ENCODE measurements at places on chromosomes 5 and 9.
A peak's percentile ranks its signal among the peaks of the same experiment; 100 is the strongest.

- no peak for DNase-seq
Measured at GRCh38 chr5:53059281-53059680, 50.3 kb downstream of the MOCS2 start.

DNA sequence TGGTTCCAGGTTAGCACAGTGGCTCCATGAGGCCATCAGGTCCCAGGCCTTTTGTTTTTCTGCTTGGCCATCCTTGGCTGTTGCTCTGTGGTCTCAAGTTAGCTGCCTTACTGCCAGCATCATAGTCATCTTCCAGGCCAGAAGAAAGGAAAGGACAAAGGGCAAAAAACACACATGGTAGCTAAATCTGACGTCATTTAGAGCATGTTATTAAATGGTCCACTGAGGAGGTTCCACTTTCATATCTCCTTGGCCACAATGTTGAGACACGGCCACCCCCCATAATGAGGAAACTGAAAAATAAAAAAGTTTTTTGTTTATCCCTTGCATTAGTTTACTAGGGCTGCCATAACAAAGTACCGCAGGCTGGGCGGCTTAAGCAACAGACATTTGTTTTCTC is 106.4 kb upstream of the NIPBL start:
- DNase-seq = no peak

GRCh38 chr9:105921057-105921726 is 226.9 kb downstream of the TMEM38B start:
- DNase-seq = no peak

GRCh38 chr5:96338624-96339415 is 94.2 kb downstream of the PCSK1 start:
- DNase-seq = no peak

- no peak for DNase-seq
Measured at GRCh38 chr9:14327036-14327435, 13.1 kb upstream of the NFIB start.

DNA sequence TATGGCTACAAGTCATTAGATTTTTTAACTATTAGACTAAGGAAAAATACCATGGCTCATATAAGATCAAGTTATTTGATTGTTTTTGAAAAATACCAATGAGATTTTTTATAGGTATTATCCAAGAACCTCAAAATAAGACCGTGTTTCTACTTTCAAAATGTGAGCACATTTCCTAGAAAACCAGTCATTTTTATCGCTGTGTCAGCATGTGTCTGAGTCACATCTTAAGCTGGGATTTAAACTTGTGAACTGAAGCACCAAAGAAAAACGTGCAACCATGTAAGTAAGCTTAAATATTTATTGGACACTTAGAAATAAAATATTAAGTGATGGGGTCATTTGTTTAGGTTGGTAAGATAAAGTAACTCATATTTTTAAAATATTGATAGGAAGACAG is 1676.0 kb upstream of the NUDT12 start:
- no peak for DNase-seq

DNA sequence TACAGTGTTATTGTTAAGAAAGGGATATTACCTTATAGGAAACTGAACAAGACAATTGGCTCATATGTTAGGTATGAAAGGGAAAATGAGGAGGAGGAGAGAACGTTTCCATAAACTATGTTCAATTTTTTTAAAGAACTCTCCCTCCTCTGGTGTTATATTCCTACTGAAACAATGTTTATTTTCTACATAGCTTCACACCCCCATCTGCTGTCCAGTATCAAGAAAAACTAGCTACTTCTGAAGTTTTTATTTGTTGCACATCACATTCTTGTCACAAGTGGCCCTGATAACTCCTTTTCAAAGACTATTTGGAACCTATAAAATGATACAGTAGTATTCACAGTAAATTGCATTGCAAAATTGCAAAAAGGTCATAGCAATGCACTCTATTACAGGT is 223.4 kb upstream of the FAM174A start:
- no peak for DNase-seq

- no peak for DNase-seq
Measured at GRCh38 chr9:136645903-136646754, 16.6 kb upstream of the EGFL7 start.

DNA sequence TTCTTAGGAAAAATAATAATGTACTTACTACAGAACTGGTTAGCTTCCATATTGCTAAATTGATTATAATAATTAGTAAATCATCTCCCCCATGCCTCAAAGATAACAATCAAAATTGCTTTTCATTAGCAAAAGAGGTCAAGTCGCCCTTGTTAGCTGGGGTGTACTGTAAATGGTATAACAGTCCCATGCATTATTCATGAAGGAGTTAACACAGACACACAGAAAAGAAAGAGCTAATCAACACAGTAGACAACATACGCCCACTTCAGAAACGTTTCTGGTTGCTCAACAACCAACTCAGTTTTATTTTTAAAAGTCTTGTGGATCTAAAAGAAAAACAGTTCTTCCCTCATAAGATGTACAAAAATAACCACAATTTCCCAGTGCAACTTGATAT is 100.2 kb downstream of the MPDZ start:
- no peak for DNase-seq

DNA sequence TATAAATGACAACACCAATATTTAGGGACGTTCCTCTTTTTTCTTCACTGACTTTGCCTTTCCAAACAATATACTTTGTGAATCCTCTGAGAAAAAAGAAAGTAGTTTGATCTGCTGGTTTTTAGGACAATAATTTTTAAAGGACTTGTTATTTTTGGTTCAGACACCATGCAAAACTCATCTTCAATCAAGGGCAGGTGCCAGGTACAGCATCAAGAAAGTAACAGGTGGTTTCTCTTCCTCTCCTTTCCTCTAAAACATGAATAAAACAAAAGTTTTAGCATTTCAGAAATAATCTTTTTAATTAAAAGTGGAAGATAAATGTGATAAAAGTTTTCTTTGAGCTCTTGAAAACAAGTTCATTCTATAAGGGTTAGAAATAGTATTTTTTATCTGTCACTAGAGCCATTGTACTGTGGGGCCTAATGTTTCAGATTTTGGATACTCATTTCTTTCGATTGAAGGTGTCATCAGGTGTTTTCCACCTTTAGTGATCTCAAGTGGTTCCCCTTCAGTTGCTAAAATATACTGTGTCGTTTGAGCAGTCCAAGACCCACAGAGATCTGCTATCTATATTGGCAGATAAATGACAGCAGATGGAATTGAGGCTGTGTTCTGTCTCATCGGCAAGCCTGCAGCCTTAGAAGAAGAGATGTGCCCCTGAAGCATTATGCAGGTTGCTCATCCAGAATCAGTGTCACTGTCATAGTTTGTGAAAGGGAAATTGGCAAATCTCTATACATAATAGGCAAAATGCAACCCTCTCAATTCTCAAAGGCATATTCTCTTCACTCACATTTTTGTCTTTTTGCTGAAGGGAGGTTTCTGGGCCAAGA is 499.7 kb downstream of the PDE4D start:
- no peak for DNase-seq

- DNase-seq = no peak
Measured at GRCh38 chr5:127830829-127831598, 127.8 kb downstream of the CCDC192 start.

GRCh38 chr9:91157883-91158282 is 203.8 kb downstream of the AUH start:
- no peak for DNase-seq

GRCh38 chr5:128019391-128019790 is 64.2 kb upstream of the SLC12A2 start:
- DNase-seq = no peak

GRCh38 chr5:159184236-159184635 is 25.1 kb downstream of the RNF145 start:
- DNase-seq = no peak

DNA sequence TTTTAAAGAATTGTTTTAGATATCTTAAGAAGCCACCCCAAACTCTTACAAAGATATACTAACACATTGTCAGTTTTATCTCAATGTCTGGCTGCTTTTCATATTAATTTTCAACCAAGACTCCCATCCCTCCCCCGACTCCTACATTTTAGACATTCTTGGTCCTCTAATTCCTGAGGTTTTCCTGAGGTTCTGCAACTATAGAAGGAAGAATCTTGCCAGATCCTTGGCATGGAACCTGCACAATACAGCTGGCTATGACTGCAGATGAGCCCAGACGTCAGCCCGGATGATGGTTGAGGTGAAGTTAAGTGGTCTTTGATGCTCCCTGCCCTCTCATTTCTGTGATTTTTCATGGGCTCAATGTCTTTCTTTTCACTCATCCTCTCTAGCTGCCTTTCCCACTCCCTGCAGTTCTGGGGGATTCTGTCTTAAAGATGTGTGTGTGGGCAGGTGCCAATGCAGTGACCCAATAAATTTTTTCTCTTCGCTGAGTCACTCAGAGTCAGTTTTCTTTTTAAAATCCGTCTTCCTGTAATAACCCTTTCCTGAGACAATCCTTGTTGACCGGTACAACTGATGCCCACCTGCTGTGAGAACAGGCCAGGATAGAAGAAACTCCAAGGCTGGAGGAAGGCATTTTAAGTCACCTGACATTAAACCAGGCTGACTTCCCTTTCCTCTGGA is 237.8 kb upstream of the GAS1 start:
- DNase-seq = no peak

DNA sequence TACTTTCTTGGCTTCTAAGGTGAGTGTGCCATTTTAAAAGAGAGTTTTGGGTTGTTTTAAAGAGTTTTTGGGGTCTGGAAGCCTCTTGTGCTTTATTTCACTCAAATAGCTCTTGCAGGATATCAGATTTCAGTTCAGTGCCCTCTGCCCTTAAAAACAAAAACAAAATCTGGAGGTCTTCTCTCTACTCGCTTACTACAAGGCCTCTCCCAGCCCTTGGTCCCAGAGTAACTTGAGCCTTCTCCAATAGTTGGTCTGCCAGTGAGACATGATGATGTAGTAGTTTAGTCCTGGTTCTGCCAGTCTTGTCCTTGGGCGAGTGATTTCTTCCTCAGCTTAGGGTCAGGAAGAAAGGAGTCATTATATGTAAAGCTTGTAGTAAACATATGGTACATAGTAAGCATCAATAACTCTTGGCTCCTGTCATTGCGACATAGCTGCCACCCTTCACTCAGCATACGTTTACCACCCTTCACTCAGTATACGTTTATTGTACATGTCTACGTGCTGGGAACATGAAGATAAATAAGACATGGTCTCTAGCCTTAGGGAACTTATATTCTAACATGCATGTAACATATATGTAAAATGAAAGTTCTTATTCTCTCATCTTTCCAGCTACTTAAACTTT is 147.6 kb downstream of the MAN2A1 start:
- no peak for DNase-seq

- peak; percentile 5 for DNase-seq
Measured at GRCh38 chr5:136279314-136279713, 86.0 kb downstream of the TRPC7 start.

GRCh38 chr5:31122998-31123951 is 70.2 kb upstream of the CDH6 start:
- DNase-seq = no peak

DNA sequence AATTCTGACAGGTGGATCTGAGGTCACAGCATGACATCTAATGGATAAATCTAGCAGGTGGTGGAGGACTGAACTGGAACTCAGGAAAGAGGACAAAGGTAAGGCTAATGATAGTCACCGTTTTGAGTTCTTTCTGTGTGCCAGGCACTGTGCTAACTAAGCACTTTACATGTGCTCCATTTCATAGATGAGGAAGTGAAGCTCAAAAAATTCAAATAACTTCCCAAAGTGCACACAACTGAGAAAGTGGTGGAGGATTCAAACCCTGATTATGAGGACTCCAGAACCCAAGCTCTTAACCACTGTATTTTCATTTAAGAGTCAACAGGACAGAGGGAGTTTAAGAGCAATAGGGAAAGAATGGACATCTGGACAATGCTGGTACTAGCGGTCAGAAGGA is 7.1 kb upstream of the DELE1 start:
- no peak for DNase-seq

GRCh38 chr5:93307557-93307956 is 273.5 kb downstream of the NR2F1-AS1 start:
- DNase-seq = no peak

DNA sequence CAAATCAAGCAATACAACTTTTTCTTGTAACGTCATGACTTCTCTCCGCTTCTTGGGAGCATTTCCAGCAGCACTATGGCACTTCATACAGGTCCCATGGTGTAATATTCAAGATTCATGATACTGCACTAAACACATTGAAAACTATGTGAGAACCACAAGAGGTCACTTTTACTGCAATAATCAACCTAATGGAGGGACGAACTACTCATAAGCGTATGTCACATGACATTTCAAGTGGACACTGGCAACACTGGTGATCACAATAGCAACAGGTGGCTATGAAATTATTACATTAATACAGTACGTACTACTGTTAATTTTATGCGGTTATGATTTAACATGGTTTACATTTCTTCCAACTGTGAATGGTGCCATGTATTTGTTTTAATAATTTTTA is 78.6 kb upstream of the TBC1D9B start:
- DNase-seq = peak; percentile 24

DNA sequence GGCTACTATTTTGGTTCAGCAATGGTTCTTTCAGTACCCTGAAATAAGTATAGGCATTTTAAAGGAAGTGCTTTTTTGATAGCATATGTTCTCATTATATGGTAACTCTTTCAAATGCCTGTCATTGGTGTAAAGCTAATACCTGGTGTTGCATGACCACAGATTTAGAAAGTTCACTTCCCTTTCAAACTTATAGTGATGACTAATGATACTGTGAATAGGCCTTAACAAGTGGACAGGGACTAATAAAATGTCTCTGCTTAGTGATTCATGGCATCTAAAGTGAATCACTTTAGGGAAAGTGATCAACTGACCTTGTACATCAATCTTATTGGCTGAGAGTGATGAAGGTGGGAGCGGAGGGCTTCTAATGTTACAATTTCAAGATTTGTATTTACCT is 21.6 kb downstream of the MRPL22 start:
- no peak for DNase-seq

- peak; percentile 5 for DNase-seq
Measured at GRCh38 chr9:110217656-110218099, 9.7 kb upstream of the C9orf152 start.

DNA sequence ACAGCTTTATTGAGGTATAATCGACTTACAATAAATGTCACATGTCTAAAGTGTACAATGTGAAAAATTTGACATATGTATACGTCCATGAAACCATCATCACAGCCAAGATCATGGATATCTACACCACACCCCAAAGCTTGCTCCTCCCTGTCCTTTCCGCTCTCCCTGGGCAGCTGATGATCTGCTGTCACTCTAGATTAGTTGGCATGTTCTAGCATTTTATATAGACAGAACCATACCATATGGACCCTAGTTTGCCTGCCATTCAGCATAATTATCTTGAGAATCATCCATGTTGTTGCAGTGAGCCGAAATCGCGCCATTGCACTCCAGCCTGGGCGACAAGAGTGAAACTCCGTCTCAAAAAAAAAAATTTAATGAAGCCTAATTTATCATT is 42.5 kb downstream of the ERGIC1 start:
- DNase-seq = no peak

- no peak for DNase-seq
Measured at GRCh38 chr9:92480986-92481633, 1.2 kb downstream of the ASPN start.

All from frontal cortex (tissue), 4 donors.